ENCODE measurements at places on chromosomes 7 and 10. TPM values are rescaled to one million over a fixed set of nuclear protein-coding genes. Genes with fewer than 3 reads are reported as not detected.
A peak's percentile ranks its signal among the peaks of the same experiment; 100 is the strongest.

The ZNF775 gene
- total RNA-seq = 1.6 TPM

The EPDR1 gene
- 46.3 TPM for total RNA-seq

The ANKRD22 gene
- 0.80 TPM for total RNA-seq

GRCh38 chr7:45646207-45646821 lies 72.1 kb downstream of the ADCY1 start:
- DNase-seq = peak; percentile 72

GRCh38 chr10:119981826-119982225 lies 89.3 kb downstream of the SEC23IP start:
- no peak for DNase-seq

GRCh38 chr7:101857358-101857811 lies 40.0 kb downstream of the CUX1 start:
- no peak for DNase-seq

GRCh38 chr10:69816521-69816920 lies 14.8 kb downstream of the COL13A1 start:
- DNase-seq = no peak

DNA sequence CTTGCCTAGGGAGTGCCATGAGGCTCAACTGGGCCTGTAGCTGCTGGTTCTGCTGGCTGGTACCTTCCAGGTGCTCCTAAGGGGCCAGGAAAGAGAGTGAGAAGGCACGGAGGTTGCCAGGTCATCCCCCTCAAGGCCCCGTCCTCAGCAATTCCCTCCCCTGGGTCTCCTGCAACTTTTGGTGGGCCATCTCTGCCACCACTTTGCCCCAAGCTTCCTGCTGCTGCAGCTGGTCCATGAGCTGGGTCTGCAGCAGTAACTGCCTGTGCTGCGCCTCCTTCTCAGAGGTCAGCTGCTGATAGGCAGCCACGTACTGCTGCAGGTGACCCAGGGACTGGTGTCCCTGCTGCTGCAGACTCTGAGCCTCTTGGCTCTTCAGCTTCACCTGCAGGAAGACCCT lies 17.3 kb upstream of the MTPAP start:
- peak; percentile 72 for DNase-seq

GRCh38 chr7:26143298-26144048 lies 8.5 kb upstream of the NFE2L3 start:
- no peak for DNase-seq

DNA sequence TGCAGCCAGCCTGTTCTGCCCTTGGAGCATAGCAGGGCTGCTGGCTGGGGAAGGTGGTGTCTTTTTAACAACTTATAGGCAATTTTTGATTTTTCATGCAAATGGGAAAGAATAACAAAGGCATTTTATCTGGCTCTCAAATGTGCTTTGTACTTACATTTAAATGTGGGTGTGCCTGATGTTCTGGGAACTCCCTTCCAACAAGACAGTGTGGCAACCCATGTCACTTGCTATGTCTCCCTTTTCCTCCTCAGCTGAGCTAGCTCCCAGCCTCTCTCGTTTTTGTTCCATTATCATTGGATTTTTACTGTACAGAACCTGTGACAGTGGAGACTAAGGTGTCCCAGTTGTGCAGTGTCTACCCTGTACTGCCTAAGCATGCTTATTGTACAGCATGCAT lies 93.5 kb upstream of the PDCD4 start:
- no peak for DNase-seq

DNA sequence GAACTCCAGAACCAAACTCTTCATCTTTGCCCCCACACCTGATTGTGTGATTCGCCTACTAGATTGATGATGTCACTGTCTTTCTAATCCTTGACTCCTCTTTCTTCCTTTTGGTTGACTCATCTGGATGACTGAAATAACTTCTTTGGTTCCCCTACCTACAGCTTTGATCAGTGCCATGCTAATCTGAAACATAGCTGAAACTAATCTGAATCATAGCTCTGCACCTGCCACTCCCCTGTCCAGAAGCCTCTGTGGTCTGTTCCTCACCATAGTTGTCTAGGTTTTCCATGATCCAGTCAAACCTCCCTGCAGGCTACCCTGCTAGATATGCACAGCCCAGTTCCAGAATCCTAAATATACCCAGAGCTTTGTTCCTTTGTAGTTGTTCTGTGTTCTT lies 51.9 kb downstream of the ZNF365 start:
- DNase-seq = no peak

GRCh38 chr10:64699244-64699643 lies 1178.0 kb downstream of the REEP3 start:
- no peak for DNase-seq
